ENCODE measurements at places on chromosomes 3 and 15.
A peak's percentile ranks its signal among the peaks of the same experiment; 100 is the strongest.

DNA sequence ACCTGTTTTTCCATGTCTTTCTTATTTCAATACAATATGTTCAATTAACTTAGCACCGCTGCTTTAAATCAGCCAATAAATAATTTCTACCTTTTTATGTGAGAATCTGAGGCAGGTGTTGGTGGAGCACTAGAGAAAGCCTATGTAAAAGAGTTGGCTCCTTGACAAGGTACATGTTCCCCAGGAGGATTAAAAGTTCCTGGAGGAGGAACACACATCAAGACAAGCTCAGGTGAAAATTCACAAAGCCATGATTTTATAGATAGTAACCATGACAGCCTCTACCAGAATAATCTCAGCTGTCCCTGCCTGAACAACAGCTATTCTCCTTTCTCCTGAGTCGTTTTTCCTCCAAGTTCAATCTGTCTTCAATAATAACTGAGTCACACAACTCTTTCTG lies 3.4 kb upstream of the ZBED2 start:
- DNase-seq = no peak

GRCh38 chr3:97742036-97742435 lies 22.5 kb upstream of the ARL6 start:
- no peak for DNase-seq

GRCh38 chr3:108546247-108546646 lies 35.9 kb upstream of the MYH15 start:
- no peak for DNase-seq

DNA sequence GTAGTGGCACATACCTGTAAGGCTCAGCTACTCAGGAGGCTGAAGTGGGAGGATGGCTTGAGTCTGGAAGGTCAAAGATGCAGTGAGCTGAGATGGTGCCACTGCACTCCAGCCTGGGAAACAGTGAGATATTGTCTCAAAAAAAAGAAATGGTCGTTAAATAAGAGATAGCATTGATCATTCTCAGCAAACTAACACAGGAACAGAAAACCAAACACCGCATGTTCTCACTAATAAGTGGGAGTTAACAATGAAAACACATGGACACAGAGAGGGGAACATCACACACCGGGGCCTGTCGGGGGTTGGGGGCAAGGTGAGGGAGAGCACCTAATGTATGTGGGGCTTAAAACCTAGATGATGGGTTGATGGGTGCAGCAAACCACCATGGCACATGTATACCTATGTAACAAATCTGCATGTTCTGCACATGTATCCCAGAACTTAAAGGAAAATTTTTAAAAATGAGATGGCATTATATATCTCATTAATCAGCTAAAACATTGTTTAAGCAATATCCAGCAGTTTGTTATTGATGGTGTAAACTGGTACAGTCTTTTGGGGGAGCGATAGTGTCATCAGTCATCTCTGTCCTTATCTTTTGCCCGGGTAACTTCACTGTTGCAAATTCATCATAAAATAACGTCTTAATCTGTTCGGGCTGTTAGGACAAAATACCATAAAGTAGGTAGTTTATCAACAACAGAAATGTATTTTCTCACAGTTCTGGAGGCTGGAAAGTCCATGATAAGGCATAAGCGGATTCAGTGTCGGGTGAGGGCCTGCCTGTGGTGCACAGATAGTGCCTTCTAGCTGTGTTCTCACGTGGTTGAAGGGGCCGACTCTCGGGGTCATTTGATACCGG lies 1.7 kb upstream of the MAN2A2 start:
- no peak for DNase-seq

GRCh38 chr3:33111581-33111980 lies 2.2 kb upstream of the CRTAP start:
- no peak for DNase-seq

DNA sequence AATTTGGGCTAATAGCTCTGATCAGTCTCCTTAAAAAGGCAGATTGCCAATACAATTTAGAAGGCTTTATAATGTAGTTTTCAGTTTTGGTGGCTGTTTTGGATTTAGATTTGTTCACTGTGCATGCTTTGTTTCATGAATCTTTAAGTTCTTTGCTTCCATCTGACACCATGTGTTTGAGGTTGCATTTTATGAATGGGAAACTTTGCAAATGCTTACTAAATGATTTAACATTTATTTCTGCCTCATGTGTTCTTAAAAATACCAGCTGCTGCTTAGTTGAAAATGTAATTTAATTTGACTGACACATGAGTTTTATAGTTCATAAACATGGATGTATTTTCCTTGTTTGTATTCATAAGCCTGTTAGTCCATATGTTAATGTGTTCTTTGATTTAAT lies 78.6 kb downstream of the RNF13 start:
- DNase-seq = no peak

GRCh38 chr15:80876348-80876674 lies 97.1 kb downstream of the CEMIP start:
- DNase-seq = no peak

- DNase-seq = no peak
Observed at GRCh38 chr3:151817473-151817872, 3.6 kb downstream of the AADAC start.

- no peak for DNase-seq
Observed at GRCh38 chr3:169759256-169759655, 5.6 kb downstream of the TERC start.

GRCh38 chr15:58839485-58839884 lies 68.4 kb downstream of the MINDY2 start:
- DNase-seq = peak; percentile 3

GRCh38 chr3:101329016-101329673 lies 8.8 kb upstream of the IMPG2 start:
- no peak for DNase-seq

GRCh38 chr3:78979028-78979427 lies 788.8 kb downstream of the ROBO1 start:
- DNase-seq = no peak

DNA sequence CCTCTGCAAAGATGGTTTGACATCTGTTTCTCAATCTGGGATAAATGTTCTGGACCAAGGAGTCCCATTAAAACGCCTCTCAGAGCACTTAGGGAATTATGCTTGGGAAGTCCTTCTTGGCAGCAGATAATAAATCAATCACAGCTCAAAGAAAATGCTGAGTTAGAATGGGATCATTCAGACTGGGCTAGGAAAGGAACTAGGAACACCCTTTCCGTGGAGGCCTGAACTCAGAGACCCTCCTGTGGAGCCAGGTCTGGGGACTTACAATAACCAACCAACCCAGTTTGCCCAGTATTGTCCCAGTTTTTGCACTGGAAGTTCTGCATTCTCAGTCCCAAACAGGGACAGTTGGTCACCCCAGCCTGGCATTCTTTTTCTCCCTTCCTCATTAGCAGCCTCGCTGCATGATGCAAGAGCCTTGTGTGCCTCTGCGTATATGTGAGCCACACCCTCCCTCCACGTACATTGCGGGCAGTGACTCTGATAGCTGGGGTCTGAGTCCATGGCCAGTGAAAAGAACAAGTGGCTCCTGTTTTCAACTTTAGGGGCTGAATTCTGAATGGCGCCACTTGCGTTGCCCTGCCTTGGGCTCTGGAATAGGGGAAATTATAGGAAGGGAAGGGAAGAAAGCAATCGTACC lies 88.7 kb downstream of the SEMA5B start:
- peak; percentile 74 for DNase-seq

- DNase-seq = no peak
Observed at GRCh38 chr15:64746356-64746755, 29.0 kb downstream of the RBPMS2 start.

- DNase-seq = no peak
Observed at GRCh38 chr3:45272828-45273470, 46.9 kb upstream of the TMEM158 start.

- no peak for DNase-seq
Observed at GRCh38 chr15:53034767-53035245, 244.7 kb upstream of the ONECUT1 start.

- DNase-seq = no peak
Observed at GRCh38 chr3:52394751-52395502, 50.0 kb downstream of the SEMA3G start.

- DNase-seq = no peak
Observed at GRCh38 chr3:149881879-149882278, 68.9 kb downstream of the RNF13 start.

DNA sequence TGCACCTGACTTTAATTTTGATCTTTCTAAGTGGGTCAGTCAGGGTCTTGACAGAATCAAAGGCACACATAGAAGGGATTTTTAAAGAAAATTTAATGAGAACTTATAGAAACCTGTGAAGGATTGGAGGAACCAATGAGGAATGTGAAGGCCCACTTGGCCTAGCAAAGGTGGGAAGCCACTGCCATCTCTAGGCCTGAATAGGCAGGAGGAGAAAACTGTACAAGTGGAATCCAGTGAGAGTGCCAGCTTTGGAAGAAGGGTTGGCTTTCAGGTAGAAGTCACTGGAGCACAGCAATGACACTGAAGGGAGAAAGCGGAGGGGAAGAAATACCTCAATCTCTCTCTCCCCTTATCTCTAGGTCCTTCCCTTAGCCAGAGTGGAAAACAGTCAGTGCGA lies 380.7 kb upstream of the KCNMB2 start:
- DNase-seq = no peak

DNA sequence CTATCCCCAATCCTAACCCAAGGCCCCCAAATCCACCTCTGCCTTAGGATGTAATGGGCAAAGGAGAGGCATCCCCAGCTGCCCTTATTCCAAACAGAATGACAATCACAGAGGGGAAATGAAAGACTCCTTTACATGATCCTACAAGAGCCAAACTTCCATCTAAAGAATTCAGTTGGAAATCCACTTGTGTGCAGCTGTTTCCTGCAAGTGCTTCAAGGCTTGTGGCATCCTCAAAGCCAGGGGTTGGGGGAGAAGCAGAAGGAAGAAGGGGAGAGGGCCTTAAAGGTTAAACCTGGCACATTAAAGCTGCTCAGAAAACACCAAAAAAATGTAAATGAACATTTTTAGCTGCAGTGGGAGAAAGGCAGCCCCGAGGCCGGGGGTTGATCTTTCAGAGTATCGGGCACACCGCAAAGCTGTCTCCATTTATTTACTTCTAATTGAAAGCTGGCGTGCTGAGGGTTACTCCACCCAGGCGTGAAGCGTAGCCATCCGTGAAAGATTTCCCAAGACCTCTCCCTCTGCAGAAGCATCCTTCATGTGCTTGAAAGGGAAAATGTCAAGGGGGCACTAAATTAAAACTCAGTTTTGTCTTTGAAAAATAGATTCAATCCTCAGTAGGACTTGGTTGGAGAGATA lies 217.8 kb downstream of the SHQ1 start:
- no peak for DNase-seq

DNA sequence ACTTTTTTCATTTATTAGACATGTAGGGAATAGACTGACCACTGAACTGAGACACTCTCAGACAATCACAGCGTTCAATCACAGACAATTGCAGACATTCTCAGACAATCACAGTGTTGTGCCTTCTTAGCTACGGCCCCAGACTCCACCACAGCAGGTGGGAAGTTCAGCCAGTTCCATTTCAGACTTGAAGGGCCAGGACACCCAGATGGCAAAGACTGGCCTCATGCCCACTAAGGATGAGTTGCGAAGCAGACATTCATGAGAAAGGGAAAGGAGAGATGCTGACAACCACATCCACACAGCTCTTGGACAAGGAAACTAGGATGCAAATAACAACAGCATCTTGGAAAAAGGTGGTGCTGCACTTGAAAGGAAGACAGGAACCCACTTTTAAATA lies 21.9 kb upstream of the ALDH1L1 start:
- DNase-seq = no peak

- no peak for DNase-seq
Observed at GRCh38 chr3:153596401-153596800, 434.4 kb downstream of the RAP2B start.

DNA sequence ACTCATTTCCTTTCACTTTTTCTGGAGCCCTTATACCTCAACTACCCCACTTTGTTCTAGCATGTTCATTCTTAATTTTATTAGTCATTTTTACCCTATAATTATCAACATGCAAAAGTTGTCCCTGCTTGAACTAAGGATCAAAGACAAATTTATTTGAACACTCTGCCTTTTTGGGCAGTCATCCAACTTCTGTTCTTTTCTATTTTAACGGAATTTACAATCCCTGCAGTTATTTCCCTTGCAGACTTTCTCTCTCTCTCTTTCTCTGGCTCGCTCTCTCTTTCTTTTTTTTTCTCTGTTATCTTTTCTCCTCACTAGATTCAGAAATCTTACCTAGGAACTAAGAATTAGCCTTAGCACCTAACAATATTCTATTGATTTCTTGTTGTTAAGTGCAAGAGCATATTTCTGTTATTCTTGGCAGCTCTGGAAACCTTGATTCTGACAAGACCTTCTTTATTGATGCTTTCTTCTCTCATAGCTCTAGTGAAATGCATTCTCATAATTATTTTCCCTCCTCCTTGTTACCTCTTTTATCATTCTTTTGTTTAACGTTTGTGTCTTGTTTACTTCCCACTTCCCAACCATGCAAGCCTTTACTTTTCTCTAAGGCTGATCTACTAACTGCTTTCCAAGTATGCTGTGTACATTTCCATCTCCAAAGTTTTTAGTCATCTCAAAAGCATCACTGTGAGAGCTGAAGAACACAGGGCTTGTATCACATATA lies 951.6 kb downstream of the DIPK2A start:
- DNase-seq = no peak

DNA sequence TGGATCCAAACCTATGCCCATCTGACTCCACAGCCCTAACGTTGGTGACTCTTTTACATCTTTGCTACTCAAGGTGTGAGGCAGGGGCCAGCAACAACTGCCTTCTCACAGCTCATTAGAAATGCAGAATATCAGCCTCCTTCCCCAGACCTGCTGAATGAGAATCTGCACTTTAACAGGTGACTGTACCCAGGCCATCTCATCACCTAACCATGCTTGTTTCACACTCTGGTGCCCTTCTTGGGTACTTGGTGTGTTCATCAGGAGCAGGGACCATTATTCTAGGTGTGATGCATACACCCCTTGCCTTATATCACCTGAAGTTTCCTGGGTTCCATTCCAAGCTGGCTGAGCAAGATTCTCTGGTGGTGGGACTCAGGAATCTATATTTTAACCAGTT lies 196.3 kb upstream of the LMCD1 start:
- DNase-seq = no peak

DNA sequence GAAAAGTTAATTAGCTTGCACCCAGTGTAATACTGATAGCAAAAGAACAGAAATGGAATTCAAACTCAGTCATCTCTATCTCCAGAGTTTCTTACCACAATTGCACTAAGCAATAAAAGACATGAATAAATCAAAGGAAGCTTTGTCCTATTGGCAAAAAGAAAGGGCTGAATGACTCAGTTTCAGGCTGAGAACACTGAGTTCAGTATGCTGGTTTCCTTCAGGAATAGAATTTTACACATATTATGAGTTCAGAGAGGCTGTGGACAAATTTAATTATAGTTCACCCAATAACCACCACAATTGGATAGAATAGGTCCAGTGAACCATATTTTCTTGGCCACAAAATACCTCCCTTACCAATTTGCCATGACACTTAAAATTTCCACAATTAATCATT lies 249.7 kb downstream of the KCNMB2 start:
- DNase-seq = no peak

- no peak for DNase-seq
Observed at GRCh38 chr3:191269289-191270085, 59.7 kb upstream of the CCDC50 start.
